ENCODE measurements at places on chromosomes 5 and 9.

DNA sequence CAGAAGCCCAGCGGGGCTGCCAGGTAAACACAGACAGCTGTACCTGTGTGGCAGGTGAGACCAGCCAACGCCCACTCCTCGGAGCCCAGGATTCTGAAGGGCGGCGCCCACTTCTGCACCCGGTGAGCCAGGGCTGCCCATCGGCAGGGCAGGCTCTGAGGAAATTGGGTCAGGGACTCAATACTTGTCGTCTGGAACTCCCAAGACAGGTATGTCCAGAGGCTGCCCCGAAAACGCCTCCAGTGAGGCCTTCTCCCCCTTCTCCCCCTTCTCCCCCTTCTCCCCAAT lies 19.8 kb downstream of the GLT6D1 start:
- DNase-seq: no peak

GRCh38 chr5:87536365-87536764 lies 123.6 kb upstream of the CCNH start:
- no peak for DNase-seq

GRCh38 chr5:53482717-53483638 lies 2.5 kb downstream of the FST start:
- no peak for DNase-seq

DNA sequence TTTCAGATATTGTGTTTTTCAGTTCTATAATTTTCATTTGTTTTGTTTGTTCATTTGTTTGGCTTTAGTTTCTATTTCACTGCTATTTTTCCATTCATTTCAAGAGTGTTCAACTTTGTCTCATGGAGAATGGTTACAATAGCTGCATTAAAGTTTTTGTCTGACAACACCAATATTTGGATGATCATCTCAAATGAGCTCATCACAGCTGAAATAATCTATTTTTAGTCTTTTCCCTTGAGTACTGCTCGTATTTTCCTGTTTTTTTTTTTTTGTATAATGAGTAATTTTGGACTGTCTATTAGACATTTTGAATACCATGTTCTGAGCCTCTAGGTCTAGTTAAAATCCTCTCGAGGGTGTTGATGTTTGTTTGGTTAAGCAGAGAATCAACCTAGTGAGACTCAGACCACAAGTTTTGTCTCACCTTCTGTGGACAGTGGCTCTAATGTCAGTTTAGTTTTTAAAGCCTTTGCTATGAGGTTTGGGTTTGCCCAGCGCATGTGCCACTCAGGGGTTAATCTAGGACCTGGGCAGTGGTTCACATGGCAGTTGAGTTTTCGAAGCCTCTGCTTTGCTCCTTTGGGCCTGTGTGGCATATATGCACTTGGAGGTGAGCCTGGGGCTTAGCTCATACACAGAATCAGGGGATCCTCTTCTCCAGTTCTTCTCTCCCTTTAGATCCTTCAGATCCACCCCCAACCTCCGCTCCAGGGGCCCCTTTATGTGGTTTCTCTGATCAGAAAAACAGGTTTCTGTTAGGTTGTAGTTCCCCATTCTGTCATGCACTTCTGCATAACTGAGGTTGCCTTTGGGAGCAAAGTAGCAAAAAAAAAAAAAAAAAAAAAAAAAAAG lies 79.8 kb downstream of the ARSB start:
- DNase-seq: no peak

DNA sequence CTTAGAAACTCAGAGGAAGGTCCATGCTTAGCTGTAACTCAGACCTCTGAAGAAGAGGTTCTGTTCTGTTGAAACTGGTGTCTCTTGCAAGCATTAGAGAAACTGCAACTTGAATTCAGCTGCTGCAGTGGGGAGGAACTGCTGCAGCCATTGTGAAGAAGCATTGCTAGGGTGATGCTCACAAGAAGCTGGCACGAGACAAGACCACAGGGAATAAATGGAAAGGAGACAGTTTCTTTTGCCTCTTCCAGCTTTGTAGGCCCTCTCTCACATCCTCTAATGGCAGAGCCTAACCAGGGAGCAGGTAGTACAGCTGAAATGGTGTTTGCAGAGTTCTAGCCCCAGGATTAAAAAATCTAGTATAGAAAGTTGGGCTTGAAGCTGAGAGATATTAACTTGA lies 148.0 kb upstream of the DMAC1 start:
- DNase-seq: no peak

DNA sequence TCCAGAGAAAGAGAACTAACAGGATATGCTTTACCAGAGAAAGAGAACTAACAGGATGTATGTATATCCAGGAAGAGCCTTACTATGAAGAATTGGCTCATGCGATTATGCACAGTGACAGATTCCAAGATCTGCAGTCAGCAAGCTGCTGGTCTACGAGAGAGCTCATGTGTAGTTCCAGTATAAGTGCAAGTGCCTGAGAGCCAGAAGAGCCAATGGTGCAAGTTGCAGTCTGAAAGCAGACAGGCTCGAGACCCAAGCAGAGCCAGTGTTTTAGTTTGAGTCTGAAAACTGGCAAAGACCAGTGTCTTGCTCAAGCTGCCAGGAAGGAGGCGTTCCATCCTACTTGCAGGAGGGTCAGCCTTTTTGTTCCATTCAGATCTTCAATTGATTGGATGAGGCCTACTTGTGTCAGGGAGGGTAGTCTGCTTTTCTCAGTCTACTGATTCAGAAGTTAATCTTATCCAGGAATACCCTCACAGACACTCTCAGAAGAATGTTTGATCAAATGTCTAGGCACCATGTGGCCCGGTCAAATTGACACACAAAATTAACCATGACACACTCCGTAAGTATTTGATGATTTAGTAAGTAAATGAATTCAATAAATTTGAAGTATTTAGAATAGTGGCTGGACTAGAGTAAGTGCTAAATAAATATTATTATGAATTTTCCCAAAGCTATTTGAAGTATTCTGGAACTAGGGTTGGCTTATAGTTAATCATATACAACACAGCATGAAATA lies 372.1 kb upstream of the SGCD start:
- no peak for DNase-seq

GRCh38 chr5:140116716-140117115 lies 2.8 kb downstream of the PURA start:
- no peak for DNase-seq

- no peak for DNase-seq
Observed at GRCh38 chr5:169081000-169081724, 219.8 kb downstream of the SLIT3 start.

GRCh38 chr9:68625559-68625958 lies 79.5 kb upstream of the PIP5K1B start:
- DNase-seq: no peak

GRCh38 chr5:95836544-95836943 lies 14.0 kb upstream of the GLRX start:
- no peak for DNase-seq

DNA sequence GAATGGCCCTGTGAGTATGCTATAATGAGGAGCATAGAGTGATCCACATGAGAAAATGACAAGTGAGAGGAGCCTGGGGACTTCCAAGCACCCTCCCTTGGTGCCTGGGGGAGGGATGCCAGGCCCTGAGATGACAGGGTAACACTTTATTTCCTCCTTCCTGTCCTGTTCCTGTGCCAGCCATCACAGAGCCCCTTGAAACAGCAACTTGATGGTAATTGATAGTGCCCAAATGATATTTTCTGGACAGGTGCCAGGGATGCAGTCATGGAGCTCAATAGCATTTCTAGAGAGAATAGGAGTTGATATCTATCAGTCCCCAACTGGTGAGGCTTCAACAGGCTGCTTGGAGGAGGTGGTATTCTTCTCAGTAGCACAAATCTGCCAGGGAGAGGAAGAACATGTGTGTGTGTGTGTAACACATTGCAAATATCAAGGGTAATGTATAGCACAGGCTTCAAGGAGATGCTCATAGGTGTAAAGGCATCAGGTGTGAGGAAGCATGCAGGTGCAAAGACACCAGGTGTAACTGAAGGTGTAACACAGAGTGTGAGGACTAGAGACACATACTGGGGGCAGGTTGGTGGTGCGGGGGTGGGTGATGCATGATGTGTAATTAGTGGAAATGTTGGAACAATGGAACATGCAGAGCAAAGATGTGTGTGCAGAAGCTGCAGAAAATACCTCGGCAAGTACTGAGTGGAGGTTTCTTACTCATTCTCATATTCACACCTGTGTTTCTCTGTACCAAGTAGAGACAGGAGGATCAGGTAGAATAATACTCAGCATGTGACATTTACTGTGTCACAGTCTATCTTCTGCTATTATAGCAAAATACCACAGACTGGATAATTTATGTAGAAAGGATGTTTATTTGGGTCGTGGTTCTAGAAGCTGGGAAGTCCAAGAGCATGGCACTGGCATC lies 18.1 kb upstream of the WWC1 start:
- DNase-seq: no peak

DNA sequence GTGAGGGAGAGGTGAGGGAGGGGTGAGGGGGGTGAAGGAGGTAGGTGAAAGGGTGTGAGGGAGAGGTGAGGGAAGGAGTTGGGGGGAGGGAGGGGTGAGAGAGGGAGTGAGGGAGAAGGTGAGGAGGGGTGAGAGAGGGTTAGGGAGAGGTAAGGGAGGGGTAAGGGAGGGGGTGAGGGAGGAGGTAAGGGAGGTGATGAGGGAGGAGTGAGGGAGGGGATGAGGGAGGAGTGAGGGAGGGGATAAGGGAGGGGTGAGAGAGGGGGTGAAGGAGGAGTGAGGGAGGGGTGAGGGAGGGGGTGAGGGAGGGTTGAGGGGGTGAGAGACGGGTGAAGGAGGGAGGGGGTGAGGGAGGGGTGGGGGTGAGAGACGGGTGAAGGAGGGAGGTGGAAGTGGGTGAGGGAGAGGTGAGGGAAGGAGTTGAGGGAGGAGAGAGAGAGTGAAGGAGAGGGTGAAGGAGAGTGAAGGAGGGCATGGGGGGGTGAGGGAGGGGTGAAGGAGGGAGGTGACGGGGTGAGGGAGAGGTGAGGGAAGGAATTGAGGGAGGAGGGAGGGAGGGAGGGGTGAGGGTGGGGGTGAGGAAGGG lies 18.5 kb downstream of the NINJ1 start:
- DNase-seq: no peak

GRCh38 chr9:37343724-37344123 lies 78.8 kb upstream of the GRHPR start:
- no peak for DNase-seq

DNA sequence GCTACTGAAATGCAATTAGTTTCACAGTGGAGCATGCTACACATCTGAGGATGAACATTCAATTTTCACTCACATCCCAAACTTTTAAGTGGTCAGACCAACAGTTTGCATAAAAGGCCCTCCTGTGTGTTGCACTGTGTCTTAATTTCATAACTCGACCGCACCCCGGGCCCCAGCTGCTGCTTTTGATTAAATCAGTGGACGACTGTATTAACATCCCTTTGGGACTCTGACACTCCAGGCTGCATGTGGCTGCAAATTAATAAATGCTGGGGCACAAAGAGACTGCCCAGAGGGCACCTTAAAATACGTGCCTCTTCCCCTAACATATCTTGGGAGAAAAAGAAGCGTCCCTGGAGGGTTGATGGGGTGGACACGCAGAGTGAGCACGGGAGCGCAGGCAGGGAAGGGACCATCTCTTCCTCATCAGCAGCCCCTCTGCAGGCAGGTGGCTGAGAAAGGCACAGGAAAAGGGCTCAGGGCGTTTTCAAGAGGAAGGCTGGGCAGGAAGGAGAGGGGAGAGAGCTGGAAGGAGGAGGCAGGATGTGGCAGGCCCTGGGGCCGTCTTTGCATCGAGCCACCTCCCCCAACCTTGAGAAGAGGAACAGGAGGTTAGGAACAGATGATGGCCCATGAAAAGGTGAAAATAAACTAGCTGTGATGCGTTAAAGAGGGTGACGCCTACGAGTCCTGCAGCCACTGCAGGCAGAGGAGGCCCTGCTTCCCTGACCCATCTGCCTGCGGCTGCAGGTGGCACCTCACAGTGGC lies 18.6 kb downstream of the MED10 start:
- no peak for DNase-seq

Data from vagina (tissue), 2 donors.